IPS DF 19.7 (cell line): ENCODE measurements at places on chromosomes 3 and 15.

- DNase-seq, result no peak
Observed at GRCh38 chr15:85430406-85431204, 50.2 kb downstream of the AKAP13 start.

GRCh38 chr15:79657722-79658121, 225.6 kb downstream of the MINAR1 start:
- no peak for DNase-seq

- no peak for DNase-seq
Observed at GRCh38 chr3:129295286-129295685, 16.6 kb downstream of the HMCES start.

DNA sequence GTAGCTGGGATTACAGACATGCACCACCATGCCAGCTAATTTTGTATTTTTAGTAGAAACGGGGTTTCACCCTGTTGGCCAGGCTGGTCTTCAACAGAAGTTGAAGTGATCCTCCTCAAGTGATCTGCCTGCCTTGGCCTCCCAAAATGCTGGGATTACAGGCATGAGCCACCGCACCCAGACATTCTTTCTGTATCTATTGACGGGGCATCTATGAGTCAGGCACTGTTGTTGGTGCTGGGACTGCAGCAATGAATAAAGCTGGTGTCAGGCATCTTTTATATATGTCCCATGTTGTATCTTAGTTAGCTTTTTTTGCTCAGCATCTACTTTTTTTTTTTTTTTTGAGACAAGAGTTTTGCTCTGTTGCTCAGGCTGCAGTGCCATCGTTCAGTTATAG, 47.6 kb upstream of the ULK4 start:
- DNase-seq, result no peak

DNA sequence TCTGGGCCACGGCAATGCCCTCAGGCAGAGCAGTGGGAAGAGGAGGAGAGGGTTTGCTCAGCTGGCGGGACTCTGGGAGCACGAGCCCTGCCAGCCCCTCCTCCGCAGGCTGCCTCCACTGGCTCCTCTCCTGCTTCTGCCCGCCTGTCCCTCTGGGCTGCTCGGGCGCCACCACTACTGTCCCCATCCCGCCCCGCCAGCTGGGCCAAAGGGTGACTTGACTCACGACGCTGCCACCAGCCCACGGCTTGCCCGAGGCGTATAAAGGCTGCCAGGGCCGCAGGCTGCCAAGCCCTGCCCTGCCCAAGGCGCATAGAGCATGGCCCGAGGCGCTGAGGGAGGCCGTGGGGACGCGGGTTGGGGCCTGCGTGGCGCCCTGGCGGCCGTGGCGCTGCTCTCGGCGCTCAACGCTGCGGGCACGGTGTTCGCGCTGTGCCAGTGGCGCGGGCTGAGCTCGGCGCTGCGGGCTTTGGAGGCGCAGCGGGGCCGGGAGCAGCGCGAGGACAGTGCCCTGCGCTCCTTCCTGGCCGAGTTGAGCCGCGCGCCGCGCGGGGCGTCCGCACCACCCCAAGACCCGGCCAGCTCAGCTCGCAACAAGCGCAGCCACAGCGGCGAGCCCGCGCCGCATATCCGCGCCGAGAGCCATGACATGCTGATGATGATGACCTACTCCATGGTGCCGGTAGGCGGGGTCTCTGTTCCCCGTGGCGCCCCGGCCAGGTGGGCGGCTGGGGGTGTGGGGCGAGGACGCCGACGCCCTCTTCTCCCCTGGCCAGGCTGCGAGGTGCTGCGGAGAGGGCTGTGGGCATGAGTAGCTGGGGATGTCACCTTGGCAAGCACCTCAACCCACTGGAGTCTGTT, at the start of gene GLDN:
TSS of gene GLDN (plus strand) at position 290 of the 861 bp plus-strand sequence. CDS start at position 320, 30 bp downstream.
- peak; percentile 5 for DNase-seq

DNA sequence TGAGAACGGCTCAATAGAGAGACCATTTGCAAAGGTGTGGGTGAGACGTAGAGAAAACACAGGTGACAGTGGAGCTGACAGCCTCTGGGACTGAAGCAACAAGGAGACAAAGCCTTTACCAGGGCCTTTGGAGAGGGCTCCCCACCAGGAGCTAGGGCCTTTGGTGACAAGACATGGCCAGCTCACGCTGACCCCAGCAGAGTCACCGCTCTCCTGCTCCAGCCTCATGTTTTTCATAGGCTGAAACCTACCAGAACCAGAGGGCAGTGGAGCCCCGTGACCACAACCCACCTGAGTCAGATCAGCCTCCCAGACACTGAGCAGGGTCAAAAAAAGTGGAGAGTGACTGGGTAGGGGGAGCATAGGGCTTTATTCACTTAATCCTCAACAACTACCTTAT, 214.7 kb downstream of the SHQ1 start:
- DNase-seq, result no peak

GRCh38 chr15:73078722-73079121, 26.5 kb downstream of the NEO1 start:
- no peak for DNase-seq

- DNase-seq, result no peak
Observed at GRCh38 chr3:7190095-7190494, 329.2 kb downstream of the GRM7 start.

GRCh38 chr3:157789162-157789561, 285.9 kb upstream of the VEPH1 start:
- DNase-seq, result no peak

DNA sequence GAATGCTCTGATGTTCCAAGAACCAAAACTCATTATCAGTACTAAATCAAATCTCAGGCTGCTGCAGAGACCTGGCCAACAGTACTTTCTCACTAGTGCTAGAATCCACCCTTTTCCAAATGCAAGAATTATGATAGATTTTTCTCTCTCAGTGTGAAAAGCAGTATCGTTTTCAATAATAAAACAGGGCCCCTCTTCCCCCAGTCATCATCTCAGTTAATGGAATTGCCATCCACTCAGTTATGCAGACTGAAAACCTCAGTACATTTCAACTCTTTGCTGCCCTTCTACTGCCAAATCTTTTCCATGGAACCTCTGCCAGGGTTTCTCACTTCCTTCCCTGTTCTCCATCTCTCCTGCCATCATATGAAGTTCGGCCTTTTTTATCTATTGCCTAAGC, 72.4 kb upstream of the FGF12 start:
- DNase-seq, result no peak

DNA sequence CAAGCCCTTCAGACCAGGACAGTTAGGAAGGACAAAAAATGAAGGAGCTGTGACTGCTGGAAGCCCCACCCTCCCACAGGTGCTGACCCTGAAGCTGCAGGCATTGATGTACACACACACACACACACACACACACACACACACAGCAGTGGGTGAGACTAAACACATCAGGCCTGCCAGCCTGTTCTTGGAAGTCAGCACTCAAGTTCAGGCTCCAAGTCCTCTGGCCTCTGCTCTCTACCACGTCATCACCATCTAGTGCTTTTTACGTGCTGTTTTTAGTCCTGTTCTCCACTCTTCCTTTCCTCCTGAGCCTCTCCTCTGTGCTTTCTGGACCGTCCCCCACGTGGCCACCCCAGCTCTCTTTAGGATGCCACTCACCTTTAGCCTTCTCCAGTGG, 5.4 kb upstream of the KBTBD12 start:
- no peak for DNase-seq

DNA sequence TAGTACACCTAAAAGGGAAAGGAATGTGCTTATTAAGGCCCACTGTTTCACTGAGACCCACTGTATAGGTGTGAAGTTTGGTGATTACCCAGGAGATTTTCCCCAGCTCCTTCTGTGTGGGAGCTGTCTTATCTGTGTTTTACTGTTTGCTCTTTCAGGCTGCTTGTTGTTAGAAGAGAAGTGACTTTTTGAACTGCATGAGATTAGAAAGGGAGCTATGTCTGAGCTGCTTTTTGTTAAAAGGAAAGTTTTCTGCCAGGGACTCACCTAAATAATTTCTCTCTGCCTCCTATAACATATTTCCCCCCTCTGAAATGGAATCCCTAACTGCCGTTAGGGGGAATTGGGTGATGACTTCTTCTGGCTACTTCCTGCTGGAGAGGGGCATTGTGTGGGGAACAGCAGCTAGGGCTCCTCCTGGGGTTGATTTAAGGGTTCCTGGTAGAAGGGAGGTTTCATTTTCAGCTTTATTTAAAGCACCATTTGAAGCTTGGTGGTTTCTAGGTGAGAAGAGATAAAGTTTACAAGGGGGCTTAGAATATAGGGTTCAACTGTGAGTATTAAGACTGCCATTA, 77.1 kb upstream of the ATP11B start:
- no peak for DNase-seq

DNA sequence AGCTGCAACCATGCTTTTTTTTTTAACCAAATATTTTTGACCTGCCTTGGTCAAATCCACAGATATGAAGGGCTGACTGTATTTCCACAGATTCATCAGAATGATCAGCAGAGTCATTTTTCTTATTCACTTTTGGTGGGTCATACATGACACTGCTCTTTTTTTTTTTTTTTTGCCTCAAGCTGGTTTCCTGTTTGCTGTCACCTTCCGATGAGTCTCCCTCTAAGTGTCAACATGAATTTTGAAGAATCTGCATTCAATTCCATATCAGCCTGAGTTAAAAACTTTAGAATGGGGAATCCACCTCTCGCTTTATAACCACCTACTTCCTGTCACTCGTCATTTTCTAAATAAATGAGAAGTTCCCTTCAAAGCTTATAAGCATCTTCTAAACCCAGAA, 2.2 kb upstream of the SLC12A8 start:
- DNase-seq, result no peak

GRCh38 chr3:16318176-16318575, 53.2 kb downstream of the OXNAD1 start:
- no peak for DNase-seq
